ENCODE measurements at places on chromosomes 4 and X.

DNA sequence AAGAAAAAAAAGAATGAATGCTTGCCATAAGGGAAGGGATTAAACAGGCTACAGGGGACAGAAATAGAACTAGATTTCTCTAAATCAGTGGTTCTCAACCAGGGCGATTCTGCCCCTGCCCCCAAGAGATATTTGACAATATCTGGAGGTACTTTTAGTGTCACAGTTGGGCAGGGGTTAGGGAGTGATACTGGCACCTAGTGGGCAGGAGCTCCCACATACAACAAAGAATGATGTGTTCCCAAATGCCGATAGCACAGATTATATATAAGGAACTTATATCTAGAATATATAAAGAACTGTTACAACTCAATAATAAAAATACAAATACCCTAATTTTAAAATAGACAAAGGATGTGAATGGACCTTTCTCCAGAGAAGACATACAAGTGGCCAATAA, 14.7 kb downstream of the S100G start:
- no peak for DNase-seq

DNA sequence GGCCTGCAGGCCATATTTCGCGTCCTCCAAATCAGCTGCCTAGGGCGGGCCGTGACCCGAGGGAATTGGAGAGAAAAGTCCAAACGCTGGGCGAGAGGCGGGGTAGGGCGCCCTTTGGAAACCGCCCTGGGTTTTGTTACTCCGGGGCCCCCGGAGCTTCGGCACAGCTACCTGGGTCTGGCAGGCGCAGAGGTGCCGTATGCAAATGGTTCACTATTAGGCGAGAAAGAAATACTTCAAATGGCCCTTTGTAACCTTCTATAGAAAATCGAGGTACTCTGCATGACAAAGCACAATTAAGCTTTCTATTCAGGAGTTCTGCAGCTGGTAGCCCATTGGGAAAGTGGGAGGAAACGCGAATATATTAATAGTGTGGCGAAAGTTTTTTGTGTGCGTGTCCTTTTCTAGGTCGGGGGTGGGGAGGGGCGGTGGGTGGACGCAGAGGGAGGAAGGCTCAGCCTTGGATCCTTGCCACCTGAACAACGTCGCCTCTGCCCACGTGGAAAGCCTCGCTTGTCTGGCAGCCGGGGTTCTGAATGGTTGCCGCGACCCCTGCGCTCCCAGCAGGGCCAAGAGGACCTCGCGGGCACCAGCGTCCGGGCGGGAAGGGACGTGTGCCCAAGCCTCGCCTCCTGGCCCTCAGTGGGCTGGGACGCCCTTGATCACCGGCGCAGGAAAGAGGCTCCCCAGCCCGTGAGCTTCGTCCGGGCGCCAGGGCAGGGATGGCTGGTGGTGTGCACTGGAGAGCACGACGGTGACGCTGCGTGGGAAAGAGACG, 9.5 kb downstream of the GSX2 start:
- DNase-seq: no peak

GRCh38 chr4:163344147-163345125, 744 bp downstream of the NPY5R start:
- no peak for DNase-seq

GRCh38 chr4:184196730-184197385, 20.8 kb downstream of the ENPP6 start:
- DNase-seq: no peak

GRCh38 chr4:133151341-133151690, 2.2 kb downstream of the PCDH10 start:
- no peak for DNase-seq

- no peak for DNase-seq
These were observed 157.6 kb upstream of the SH3RF1 start for GRCh38 chr4:169428376-169428775.

- no peak for DNase-seq
These were observed 102.1 kb downstream of the ANXA3 start for GRCh38 chr4:78653655-78654054.

DNA sequence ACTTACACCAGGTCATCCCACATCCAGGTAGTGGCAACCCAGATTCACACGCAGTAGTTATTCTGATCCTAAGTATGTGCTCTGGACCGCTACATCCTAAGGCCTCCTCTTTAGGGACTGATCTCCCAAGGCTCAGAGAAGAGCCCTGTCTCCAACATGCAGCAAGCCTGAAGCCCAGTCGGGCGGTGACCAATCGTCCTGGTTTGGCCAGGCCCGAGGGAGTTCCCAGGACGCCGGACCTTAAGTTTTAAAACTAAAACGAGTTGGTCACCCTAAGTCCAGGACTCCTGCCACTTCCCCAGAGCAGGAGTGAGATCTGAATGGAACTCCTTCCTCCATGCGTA, 385 bp downstream of the LYAR start:
- no peak for DNase-seq

GRCh38 chr4:6500481-6501140, 28.2 kb upstream of the PPP2R2C start:
- DNase-seq: no peak

- DNase-seq: no peak
These were observed 136.2 kb downstream of the PPP3CA start for GRCh38 chr4:101211146-101211553.

- no peak for DNase-seq
These were observed 6.7 kb downstream of the BBS12 start for GRCh38 chr4:122739174-122739573.

- no peak for DNase-seq
These were observed 60.2 kb downstream of the MID1IP1 start for GRCh38 chrX:38861489-38861888.

Data from DMS 273 treated with DMSO at 0.1 percent for 48 hours (cell line).